ENCODE measurements at places on chromosomes 5 and 9.
A peak's percentile ranks its signal among the peaks of the same experiment; 100 is the strongest.

GRCh38 chr5:15255576-15255975 is 244.4 kb upstream of the FBXL7 start:
- no peak for DNase-seq

GRCh38 chr9:14213504-14213903 is 100.4 kb downstream of the NFIB start:
- no peak for DNase-seq

DNA sequence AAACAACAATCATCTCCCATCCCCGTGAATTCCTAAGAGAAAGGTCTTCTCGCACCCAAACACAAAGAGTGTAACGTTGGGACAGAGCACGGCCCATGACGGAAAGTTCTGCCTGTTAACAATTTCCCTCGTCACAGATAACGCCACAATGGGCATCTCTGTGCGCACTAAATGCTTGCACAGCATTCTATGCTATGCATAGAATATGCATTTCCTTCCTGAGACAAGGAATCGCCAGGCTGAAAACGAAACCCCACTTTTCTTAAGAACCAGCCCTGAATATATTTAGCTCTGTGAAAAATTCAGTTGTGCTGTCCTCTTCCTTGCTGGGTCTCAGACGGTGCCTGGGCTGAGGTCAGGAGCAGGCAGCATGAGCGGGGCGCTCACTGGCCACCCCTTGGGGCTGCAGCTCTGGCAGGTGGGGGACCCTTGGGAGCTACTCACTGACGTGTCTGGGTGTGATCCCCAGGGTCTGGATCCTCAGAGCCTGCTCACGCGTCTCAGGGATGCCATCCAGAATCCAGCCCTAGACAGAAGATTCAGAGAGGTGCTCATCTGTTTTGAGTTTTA is 49.8 kb downstream of the AK8 start:
- no peak for DNase-seq

- peak; percentile 33 for DNase-seq
These were observed 8.4 kb upstream of the DMRT3 start for GRCh38 chr9:967903-968641.

GRCh38 chr5:14739538-14739937 is 75.0 kb downstream of the OTULIN start:
- no peak for DNase-seq

- DNase-seq: no peak
These were observed 89.1 kb upstream of the LIFR start for GRCh38 chr5:38645508-38645907.

- no peak for DNase-seq
These were observed 134.6 kb upstream of the ASTN2 start for GRCh38 chr9:117549444-117549843.

- DNase-seq: no peak
These were observed 93.3 kb upstream of the CD180 start for GRCh38 chr5:67289763-67290521.
